NCI-H2081 (cell line): ENCODE measurements at places on chromosomes 5 and 9.

DNA sequence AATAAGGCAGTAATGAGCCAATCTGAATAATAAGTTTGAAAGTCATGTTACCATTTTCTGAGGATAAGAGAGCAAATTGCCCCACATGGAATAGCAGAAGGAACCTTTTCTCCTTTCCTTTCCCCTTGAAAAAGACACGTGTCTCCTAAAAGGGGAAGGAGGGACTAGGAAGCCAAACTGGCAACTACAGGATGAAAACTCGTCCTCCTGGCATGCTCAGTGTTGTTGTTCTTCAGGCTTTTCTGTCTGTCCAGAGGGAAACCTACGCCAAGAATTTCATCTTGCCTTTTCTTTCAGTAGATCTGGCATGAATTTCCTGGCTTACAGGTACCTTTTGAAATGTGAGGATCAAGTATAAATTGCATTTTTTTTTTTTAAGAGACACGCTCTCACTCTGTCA is 355.9 kb upstream of the TLE4 start:
- DNase-seq = no peak

DNA sequence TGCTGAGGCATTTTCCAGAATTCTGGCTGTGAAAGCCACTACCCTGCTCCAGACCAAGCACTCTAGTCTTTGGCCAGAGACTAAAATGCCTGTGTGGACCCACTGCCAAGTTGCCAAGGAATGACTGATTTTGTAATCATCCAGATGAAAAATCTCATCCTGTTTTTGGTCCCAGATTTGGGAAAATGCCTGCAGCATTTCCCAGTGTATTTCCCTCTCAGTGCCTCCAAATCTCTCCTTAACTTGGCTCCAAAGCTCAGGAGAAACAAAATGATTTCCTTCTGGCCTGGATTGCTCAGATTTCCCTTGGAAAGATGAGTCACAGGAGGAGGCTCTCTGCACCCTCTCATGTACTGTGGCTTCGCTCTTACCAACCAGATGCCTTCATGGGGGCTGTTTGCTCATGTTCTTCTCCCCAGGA is 335.2 kb upstream of the TARS1 start:
- DNase-seq = no peak

DNA sequence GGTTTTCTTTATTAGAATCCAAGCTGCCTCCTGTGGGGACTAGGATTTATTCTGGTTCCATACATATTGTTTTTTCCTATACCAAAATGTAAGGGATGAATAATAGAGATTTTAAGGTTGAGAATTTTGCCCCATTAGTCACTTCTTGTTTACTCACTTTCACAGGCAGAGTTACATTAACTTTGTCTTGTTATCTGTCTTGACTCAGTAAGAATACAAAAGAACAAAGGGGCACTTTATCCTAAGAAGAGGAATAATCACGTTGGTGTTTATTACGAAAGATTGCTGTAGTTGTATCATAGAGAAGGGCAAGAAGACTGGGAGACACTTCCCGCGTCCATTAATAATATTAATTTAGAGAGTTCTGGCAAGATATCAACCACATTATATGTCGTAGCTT is 599.7 kb upstream of the FTMT start:
- no peak for DNase-seq

DNA sequence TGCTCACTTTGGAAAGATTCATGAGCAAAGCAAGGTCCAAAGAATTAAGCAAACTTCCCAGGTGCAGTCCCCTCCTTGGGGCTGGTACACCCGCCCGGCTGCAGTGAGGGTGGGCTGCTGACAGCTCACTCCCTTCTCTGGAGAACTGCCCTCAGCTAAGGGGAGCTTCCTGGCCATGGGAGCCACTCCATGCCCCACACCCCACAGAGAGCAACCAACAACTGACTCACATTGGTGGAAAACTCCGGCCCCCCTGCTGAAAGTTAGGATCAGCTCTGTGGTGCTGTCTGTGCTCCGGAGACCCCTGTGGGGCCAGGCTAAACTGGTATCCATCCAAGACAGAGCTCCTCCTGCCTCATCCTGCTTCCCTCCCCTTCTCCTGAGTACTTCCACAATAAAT is 223.0 kb downstream of the GABBR2 start:
- DNase-seq = no peak

DNA sequence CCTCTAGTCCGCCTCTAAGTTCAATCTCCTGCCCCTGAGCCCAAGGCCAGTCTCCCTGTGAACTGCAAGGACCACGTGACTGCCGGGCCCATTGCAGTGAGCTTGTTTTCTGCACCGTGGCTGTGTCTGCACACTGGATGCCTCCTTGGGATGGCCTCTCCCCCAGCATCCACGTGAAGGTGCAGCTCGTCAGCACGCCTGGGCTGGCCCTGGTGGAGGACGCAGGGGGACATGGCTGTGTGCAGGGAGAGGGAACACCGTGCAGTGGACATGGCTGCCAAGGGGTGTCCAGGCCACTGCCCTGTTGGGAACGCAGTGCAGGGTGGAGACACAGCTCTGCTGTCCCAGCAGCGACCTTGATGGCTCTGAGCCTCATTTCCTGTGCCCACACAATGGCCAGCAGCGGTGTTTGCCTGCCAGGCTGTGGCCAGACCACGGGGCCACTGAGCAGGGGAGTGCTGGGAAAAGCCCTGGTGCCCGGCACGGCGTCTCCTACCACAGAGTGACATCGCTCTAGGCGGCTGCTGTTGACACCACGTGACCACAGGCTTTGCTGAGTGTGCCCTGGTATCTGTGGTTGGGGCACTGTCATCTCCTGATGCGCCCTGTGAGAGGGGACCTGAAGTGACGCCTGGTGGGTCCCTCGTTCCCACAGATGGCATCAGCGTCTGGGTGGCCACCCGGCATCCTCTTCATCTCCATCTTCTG is 26.9 kb upstream of the EXOC3 start:
- no peak for DNase-seq

DNA sequence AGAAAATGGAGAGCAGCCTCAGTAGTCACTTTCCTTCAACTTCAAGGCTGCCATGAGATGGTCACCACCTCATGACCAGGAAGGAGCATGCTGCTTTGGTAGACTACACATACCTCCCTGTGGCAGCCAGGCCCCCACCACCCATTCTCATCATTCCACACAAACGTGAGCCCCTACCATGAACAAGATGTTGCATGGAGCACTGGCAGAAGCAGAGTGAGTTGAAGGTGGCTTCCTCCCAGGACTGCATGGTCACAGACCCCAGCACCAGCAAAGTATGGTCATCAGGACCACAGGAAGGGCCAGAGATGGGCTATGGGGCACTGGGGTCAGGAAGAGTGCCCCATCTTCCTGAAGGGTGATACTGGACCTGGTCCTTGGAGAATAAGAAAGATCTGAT is 65.5 kb upstream of the FOXE1 start:
- DNase-seq = no peak
